ENCODE measurements at places on chromosomes 4 and X.

- no peak for DNase-seq
These were observed 288.9 kb downstream of the IL1RAPL2 start for GRCh38 chrX:104854790-104855340.

GRCh38 chrX:9231491-9231890 is 197.6 kb upstream of the FAM9B start:
- no peak for DNase-seq

DNA sequence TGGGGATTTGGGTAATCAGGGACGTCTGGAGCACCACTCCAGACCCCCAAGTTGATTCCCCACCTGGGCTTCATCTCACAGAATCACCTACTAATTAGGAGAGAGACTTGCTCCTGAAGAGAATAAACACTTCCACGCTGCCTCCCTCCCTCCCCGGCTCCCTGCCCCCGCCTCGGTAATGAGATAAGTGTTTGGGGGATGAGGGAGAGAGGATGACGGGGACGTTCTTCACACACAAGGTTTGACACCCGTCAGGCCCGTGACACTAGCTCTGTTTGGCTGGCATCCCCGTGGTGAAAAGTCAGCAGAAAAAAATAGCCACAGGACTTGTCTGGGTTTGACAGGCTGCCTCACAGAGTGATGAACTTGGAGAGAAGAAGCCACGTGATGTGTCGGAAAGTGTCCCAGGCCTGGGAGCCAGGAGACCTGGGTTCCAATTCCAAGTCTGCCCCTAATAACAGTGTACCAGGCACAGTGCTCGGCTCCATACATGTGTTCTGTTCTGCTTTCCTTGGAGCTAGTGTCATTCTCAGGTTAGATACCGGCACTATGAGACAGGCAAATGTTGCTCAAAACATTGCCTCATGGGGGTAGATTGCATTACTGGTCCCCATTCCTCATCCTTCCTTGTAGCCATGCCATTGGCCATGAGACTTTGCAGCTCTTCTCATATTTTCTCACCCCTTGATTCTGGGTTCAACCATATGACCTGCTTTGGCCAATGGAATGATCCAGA is 578.0 kb downstream of the BCOR start:
- DNase-seq: no peak

DNA sequence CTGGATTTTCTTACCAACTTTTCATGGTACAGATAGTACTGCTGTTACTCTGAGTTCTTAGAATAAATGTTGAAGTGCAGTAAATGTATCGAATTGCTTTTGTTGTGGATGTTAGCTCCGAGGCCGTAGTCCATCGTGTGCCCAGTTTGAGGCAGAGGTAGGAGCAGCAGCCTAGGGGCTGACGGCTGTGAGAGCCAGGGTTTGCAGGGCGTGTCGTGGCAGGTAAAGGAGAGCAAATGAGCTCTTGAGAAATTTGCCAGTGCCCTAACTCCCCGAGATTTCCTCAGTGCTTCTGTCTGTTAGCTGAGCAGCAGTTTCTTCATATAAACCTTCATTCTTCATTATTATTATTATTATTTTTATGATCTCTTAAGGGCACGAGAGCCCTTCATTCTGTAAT is 21.6 kb downstream of the PRIMPOL start:
- no peak for DNase-seq

GRCh38 chrX:86061407-86061806 is 14.0 kb upstream of the CHM start:
- DNase-seq: no peak

- no peak for DNase-seq
These were observed 40.4 kb upstream of the INTS6L start for GRCh38 chrX:135480076-135480475.

- DNase-seq: no peak
These were observed 1.7 kb upstream of the SPARCL1 start for GRCh38 chr4:87530868-87531267.

- no peak for DNase-seq
These were observed 1469.0 kb downstream of the TECRL start for GRCh38 chr4:62940229-62940628.

DNA sequence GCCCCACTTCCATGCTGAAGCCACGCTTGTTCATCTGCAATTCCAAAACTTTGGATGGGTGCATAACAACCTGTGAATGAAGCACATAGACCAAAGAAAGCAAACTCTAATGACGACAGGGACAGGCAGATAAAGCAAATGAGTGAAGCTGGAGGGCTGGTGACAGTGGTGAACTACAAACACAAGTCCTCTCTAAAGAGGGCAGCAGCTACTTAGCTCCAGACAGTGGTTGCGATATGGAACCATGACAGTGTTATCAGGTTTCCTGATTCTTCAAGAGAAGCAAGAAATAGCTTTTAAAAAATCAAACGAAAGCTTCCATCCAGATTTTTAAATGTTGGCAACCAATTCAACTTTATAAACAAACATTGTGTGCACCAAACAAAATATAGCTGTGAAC is 23.8 kb downstream of the NOX1 start:
- DNase-seq: no peak

DNA sequence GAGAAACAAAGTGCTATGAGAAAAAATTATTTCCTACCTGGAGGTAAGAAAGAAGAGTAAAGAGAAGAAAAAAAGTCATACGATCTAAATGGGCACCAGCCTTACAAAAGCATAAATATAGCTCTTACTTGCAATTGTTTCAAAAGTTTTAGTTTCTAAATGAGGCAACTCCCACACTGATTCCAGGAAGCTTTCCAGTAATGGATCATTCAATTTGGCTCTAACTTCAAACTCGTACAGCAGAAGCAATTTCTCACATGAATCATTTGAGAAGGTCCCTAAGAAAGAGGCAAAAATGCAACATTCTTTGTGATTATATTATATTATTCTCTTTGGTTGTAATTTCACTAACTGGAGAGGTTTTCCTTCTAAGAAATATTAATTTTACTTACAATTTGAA is 109.9 kb downstream of the DLG3 start:
- no peak for DNase-seq

DNA sequence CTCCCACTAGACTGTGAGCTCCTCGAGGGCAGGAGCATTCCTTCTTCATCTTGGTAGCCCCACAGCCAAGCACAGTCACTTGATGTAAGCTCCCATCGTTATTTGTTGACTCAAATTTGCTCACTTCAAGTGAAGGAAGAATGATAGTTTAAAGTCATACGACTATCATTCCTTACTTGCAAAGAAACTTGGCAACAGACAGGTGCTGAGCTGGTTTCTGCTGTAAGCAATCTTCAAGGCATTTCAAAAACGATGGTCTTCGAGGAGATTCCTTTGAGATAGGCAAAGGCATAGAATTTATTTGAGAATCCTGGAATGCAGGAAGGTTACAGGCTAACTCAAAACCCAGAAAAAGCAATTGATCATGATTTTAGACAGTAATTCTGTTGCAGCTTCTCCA is 64.8 kb downstream of the QDPR start:
- DNase-seq: no peak

DNA sequence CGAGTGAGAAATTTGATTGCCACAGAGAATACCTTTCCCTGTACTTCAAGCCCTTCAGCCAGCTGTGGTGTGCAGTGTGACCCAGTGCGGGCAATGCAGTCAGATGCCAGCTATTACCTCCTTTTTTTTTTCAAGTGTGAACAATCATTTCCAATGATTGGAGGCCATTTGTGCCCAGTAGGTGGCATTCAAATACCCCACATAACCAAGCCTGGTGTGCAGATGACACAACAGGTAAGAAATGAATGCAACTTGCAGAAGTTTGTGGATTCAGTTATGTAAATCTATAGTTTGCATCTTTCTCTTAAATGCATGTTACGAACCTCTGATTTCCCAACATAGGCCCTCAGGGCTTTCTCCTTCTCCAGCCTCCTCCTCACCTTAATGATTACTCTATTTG is 98.0 kb downstream of the CLCN4 start:
- DNase-seq: no peak

GRCh38 chr4:141375855-141376254 is 155.2 kb downstream of the ZNF330 start:
- no peak for DNase-seq

DNA sequence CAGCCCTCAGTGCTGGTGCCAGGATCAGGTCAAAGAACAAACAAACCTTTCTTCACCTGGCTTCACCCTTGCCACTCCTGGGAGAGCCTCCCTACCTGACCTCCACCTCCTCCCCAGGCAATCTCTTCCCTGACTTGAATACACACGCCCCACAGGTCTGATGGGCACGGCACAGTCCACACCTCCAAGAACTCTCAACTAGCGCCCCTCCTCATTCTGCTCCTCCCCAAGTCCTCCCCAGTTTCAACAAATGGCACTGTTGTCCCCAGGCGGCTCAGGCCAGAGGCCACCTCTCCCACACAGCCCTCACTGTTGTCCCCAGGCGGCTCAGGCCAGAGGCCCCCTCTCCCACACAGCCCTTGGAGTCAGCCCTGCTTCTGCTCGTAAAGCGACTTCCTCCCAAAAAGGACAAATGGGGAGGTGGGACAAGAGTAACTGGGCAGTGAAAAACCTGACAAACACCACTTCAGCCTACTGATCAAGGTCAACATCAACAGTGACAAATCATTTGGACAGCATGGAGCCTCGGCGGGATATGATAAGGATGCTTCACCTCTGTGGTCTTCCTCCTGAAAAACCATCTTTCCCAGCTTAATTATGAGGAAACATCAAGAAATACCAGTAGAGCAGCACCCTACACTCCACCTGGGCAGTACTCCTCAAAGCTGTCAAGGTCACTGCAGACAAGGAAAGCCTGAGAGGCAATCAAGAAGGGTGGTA is 2.9 kb downstream of the LETM1 start:
- DNase-seq: no peak

GRCh38 chr4:11158971-11159370 is 269.7 kb downstream of the HS3ST1 start:
- DNase-seq: no peak

- no peak for DNase-seq
These were observed 340.7 kb upstream of the HS3ST1 start for GRCh38 chr4:11769434-11769833.

DNA sequence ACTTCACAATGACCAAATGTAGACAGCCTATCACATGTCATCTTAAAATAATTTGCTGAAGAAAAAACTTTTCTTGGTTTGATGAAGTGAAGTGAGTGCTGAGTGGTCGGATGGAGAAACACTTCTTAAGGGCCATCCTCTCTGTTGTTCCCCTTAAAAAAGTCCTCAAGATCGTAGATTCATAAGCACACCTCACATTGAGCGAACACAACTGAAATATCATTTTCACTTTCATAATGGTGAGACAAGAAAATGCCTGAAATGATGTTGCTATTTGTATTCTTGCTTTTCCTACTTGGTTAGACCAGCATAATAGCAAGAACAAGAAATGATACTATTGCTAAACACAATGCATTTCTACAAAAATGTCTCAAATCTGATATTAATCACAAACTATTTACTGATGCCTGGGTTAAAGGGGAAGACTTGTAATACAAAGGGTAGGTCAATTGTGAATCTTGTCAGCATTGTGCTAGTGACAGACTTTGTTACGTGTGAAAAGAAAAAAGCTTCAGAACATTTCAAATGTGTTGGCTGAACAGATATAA is 305.6 kb upstream of the NR3C2 start:
- no peak for DNase-seq

DNA sequence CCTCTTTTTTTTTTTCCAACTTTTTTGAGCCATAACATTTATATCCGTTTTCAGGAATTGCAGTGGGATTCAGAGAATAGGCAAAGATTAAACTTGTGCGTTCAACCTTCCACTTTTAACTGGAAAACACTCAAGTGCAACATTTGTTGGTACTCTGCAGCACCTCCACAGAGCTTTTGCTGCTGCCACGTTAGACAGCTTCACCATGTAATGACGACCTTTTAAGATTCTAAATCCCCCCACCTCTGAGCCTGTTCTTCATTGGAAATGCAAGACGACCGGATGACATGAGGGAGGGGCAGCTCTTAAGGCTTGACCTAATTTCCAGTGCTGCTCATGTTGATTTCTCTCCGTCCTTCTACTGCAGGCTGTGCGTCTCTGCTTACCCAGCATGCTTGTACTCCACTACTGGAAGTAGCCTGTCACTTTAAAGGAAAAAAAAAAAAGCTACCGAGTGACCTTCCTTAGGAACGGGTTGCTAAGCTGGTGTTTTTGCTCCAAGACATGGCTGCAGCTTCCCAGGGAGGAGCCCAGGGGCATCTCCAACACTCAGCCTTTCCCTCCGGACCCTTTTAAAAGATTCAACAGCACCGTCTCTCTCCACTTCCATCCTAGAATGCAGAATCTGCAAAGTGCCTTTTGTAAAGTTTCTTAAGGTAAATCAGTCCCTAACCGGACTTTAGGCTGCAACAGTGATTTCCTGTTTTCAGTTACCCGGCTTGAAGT is at the start of gene CC2D2A:
Gene CC2D2A, plus strand, starts transcription at position 481 of the 726 bp plus-strand sequence. CDS start 6,051 bp downstream, outside the sequence.
- DNase-seq: no peak

DNA sequence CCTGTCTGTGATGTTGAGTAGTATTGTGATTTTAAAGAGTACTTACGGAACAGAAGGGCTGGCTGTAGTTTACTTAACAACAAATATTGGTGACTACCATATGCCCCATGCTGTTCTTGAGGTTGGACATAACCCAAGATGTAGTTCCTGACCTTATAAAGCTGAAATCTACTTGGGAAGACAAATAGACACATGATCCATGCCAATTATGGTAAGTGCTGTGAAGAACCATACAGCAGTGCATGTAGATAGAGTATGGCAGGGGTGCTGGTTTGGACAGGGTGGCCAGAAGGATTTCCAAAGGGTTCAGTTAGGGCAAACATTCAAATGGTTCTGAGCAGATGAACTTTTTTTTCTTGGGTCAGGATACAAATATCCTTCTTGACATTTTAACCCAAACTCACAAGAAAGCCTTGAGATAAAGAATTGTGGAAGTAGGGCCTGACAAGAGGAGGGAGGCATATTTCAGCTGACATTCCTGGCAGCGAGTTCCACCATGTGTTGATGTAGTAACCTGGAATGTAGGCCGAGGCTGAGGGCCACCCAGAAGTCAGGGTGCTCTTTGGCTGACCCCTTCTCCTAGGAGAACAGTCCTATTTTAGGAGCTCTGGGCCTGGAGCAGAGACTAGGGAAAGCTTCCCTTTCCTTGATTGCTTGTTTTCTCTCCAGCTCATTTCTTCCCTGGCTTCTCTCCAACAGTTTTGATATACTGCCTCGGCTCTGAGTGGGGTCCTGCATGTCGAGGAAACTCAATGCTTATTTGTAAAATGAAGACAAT is 74.2 kb downstream of the FREM3 start:
- peak; percentile 73 for DNase-seq

GRCh38 chrX:87664381-87664780 is 146.8 kb downstream of the KLHL4 start:
- no peak for DNase-seq

DNA sequence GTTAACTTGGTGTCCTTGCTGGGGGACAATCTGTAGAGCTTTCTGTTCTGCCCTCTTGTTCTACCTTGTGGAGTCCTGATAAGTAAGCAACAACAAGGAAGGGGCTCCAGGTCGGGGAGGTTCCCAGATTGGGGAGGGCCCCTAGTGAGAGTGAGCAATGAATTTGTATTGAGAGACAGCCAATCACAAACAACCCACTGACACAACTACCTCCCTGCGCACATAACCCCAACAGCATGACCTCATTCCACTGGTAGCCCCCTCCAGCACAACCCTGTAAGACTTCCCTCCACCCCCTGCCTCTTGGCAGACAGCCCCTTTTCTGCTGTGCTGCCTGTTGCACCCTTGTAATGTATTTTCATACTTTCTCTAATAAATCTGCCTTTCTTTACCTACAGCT is 19.7 kb upstream of the PNPLA4 start:
- no peak for DNase-seq

GRCh38 chr4:152104356-152104755 is 343.5 kb upstream of the GATB start:
- DNase-seq: no peak
